ENCODE measurements at places on chromosomes 13 and 19.
A peak's percentile ranks its signal among the peaks of the same experiment; 100 is the strongest.

GRCh38 chr19:18662972-18663732, 20.3 kb upstream of the CRTC1 start:
- DNase-seq, result no peak

DNA sequence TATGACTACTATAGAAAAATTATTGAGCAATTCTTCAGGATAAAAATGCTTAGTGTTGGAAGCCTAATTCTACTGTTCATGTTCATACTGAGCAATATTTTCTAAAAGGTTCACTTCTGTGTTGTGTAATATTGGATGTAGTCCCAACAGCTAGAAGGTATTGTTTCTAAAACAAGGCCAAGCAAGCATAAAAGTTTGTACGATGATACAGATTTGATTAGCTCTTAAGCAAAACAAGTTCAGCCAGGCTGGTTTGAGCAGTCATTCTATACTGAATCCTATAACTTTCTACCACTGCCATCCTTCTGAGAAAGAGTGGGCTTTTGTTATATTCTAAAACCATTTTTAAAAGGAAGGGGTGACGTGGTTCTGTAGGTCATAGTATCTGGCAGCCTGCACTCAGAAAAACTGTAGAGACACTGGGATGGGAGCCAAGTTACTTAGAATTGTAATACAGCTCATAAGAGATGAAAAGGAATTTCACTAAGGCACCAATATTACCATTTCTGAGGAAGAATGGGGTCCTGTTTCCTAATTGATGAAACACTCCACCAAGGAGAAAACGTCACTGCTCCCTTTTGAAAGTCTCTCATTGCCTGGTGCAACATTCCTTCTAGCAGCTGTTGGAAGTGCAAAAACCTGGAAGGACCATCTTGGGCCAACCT, 275.0 kb upstream of the DACH1 start:
- no peak for DNase-seq

- DNase-seq, result no peak
Measured at GRCh38 chr13:46640843-46641242, 87.9 kb downstream of the LRCH1 start.

- no peak for DNase-seq
Measured at GRCh38 chr13:98103942-98104880, 38.7 kb upstream of the FARP1 start.

GRCh38 chr13:67355812-67356476, 125.8 kb upstream of the PCDH9 start:
- DNase-seq, result no peak

DNA sequence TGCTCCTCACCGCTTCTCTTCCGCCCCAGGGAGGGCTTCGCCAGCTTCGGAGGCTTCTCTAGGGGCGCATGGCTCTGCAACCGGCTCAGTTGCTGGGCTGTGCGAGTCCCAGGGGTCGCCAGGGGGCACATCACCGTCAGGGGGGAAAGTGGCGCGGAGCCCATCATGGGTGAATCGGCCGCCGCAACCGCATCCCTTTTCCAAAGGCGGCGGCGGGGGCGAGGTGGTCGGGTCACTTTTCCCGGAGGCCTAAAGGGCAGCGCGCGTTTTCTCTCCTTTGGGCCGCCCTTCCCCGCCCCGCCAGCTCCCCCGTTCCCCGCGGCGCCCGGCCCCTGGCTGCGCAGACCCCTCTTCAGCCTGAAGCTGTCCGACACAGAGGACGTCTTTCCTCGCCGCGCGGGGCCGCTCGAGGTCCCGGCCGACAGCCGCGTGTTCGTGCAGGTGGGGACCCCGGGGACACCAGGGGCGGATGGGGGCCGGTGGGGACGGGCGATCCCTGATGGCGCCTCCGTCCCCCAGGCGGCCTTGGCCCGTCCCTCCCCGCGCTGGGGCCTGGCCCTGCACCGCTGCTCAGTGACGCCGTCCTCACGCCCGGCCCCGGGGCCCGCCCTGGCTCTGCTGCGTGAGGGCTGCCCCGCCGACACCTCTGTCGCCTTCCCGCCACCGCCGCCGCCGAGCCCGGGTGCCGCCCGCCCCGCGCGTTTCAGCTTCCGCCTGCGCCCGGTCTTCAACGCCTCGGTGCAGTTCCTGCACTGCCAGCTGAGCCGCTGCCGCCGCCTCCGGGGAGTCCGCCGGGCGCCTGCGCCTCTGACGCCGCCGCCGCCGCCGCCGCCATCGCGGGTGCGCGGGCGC, 1.7 kb downstream of the TGFBR3L start:
- DNase-seq, result peak; percentile 44

DNA sequence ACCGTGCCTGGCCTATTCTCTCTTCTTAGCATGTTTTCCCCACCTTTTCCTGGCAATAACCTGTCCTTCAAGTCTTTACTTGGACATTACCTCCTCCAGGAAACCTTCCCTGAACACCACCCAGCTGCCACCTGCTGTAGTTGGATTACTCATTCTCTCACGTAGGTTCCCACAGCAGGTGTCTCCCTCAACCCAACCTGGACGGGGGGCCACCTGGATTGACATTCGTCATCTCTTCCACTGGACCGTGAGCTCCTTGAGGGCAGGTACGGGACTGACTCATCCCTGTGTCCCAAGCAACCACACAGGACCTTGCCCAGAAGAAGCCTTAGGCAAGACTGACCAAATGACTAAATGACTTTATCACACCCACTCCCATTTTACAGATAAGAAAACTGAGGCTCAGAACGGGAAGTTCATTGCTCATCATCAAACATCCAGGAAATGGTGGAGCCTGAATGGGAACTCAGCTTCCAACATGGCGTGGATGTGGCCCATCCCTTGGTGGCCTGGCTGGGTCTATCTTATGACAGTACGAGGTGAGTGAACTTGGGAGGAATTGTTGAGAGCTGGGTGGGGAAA, 3.5 kb upstream of the KLK6 start:
- no peak for DNase-seq

DNA sequence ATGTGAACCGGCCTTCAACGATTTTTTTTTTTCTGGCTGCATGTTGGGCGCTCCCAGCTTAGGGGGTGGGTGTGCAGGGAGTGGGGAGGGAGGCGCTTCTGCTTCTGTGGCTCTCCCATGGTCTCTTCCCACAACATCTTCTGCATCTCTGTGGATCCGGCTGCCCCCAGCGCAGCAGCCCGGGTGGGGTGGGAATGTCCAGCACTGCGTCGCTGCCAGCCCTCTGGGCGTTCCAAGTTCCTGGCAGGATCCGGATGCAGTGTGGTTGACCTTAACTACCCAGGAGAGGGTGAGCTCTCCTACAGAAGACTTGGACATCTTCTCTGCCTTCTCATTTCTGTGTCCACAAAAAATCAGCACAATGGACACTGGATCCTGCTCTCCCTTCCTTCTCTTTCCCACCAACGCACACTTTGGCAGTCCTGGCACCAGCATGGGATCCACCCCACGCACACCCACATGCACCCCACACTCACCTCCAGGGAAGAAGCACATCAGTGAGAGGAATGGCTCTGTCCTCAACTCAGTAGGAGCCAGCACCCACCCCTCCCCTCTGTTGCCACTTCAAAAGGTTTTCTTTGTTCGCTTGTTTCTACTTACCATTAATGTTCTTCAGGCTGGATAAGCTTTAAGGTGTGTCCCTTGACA, 177.3 kb downstream of the COL4A1 start:
- no peak for DNase-seq

- no peak for DNase-seq
Measured at GRCh38 chr19:7318176-7318575, 24.0 kb upstream of the INSR start.

- no peak for DNase-seq
Measured at GRCh38 chr13:77898097-77898496, 20.5 kb downstream of the EDNRB start.

DNA sequence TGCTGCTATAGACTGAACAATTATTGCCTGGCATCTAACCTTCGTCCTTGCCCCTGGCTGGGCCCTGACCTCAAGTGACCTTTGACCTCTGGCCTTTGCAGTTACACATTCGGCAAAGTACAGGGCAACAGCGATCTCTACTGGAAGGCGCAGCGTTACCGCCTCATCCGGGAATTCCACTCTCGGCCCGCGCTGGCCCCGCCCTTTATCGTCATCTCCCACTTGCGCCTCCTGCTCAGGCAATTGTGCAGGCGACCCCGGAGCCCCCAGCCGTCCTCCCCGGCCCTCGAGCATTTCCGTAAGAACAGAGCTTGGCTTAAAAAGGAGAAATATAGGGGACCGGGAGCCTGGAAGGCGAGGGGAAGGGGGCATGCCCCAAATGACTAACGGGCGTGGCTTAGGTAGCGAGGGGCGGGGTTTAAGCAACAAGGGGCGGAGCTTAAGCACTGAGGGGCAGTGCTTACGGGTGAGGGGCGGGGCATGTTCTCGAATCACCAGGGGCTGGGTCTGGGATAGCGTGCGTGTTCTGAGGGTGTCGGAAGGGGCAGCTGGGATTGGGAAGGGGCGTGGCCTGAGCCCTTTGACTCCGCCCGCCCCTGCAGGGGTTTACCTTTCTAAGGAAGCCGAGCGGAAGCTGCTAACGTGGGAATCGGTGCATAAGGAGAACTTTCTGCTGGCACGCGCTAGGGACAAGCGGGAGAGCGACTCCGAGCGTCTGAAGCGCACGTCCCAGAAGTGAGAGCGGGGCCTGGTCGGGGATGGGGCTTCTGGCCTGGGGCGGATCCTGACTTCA, 52.7 kb downstream of the TRPM4 start:
- peak; percentile 9 for DNase-seq

- DNase-seq, result peak; percentile 1
Measured at GRCh38 chr13:83881917-83882605, at the start of gene SLITRK1. TSS of gene SLITRK1 (minus strand) at chr13:83882474. CDS start at chr13:83881507, 967 bp downstream.

GRCh38 chr19:17749912-17750317, 1.4 kb upstream of the FCHO1 start:
- peak; percentile 58 for DNase-seq
